Activated naive CD4-positive, alpha-beta T cell treated with anti-CD3 and anti-CD28 coated beads for 36 hours (primary cell): ENCODE measurements at places on chromosomes 1 and 21.

DNA sequence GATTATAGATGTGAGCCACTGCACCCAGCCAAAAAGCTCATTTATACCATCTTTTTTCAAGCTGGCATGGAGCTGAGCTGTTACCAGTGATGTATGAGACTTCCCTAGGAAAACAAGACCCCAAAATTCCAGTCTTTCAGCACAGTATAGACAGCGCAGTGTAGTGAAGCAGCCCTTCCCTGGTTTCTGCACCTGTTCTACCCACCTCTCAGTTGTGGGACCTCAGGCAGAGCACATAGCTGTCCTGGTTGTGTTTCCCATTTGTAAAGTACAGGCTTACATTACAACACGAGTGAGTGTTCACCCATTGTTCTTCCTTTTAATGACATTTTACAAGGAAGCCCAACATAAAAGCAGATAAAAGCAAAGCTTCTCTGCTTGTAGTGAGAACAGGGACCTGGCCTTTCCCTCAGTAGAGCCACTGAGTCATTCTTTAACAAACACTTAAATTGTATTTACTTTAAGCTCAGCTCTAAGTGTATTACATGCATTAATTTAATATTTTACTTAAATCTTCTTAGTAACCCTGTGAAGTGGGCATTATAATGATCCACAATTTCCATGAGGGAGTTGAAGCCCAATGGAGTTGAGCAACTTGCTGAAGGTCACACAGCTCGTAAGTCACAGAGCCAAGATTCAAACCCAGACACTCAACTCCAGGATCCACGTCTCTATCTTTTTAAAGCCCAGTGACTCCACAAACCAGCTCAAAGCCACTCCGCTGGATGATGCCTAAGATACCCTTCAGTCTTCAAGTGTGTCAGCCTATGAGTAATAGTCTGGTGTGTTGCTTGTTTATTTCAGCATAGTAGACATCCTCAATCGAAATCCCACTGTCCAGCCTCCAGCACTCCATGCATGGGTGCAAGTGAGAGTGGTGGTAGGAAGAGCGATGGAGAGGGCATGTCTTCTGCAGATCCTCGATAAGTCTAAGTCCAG lies 40.5 kb upstream of the CAPZB start:
- no peak for DNase-seq

GRCh38 chr1:7550981-7551380 lies 220.1 kb upstream of the VAMP3 start:
- DNase-seq: no peak

- peak; percentile 76 for DNase-seq
Observed at GRCh38 chr1:175072099-175072951, 4.7 kb downstream of the TNN start.

DNA sequence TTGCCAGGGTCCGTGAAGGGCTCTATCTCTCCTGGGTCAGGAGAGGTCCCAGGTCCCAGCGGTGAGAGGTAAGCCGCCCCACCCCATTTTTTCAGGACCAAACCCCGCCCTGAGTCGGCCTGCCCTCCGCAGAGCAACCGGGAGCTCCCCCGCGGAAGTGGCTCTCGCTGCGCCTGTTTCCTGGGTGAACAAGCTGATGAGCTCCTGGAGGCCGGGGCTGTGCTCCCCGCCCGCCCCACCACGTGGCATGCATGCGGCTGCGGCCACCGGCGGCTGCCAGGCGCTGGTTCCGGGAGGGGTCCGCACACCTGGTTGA lies 32.0 kb downstream of the ZBTB17 start:
- DNase-seq: no peak

DNA sequence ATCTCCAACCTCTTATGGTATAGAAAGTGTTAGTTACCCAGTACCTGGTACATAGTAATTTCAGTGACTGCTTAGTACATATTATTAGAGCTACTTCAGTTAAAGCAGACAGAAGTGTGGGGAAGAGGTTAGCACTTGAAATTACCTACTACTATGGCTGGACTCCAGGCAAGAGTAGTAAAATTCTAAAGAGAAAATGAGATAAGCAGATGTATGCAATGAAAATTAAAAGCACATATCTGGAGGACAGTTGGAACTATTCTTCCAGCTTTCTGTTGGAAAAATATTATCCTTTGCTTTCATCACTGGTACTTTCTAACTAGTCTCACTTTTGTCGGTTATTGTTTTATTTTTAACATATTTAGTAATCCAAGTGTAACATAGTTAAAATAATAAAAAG lies 23.7 kb downstream of the DHX9 start:
- no peak for DNase-seq
